ENCODE measurements at places on chromosomes 7 and 10.

GRCh38 chr7:71625545-71625944 lies 493.6 kb downstream of the GALNT17 start:
- H3K36me3 ChIP-seq: no peaks in the 10 kb centered on the region
- H3K4me1 ChIP-seq: no peaks in the 10 kb centered on the region
- H3K27me3 ChIP-seq: no peaks in the 10 kb centered on the region
- no peak overlapping the region for H3K4me3 ChIP-seq
- no peak for DNase-seq
- no peak overlapping the region for H3K27ac ChIP-seq

- no peaks in the 10 kb centered on the region for H3K36me3 ChIP-seq
- no peak overlapping the region for H3K27ac ChIP-seq
- no peak overlapping the region for H3K4me3 ChIP-seq
- no peaks in the 10 kb centered on the region for H3K4me1 ChIP-seq
- peaks cover 4% of the 10 kb centered on the region for H3K27me3 ChIP-seq
- no peak for DNase-seq
These were observed 291.5 kb downstream of the SDK1 start for GRCh38 chr7:3592401-3593134.

DNA sequence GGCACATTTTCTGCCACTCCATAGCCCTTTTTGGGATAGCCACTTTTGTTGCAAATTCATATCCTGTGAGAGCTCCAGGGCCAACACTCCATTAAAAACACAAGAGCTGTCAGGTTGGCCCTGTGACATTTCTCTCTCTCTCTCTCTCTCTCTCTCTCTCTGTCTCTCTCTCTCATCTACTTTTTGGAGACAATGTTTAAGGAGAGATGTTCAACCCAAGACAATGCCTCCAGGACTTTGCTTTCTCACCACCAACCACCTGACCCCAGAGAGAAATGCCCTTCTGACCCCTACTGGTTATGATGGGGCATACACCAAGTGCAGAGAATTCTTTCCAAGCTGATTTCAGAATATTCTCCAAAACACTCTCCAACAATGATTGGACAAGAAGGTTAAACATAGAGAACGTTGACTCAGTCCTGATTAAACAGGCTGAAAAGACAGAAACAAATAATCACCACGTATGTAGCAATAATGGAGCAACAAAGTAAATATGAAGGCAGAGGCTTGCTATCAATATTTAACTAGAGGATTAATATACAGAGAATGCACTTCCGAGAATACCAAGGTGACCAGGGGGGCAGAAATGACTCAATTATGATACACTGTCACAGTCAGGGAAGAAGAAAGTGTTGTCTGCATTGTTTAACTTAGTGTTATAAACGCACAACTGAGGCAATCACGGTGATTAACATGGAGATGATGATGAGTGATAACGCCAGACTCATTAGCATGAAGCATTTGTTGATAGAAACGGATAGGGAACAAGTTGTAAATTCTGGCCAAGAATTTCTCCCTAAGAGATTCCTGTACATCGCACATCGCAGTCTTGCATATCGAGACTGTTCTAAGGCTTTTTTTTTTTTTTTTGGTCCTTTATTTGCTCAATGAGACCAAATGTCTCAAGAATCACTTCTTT lies 178.5 kb downstream of the NRP1 start:
- H3K4me1 ChIP-seq: peaks cover 25% of the 10 kb centered on the region
- no peak overlapping the region for H3K4me3 ChIP-seq
- H3K36me3 ChIP-seq: no peaks in the 10 kb centered on the region
- no peaks in the 10 kb centered on the region for H3K27me3 ChIP-seq

GRCh38 chr10:52566471-52567246 lies 205.9 kb downstream of the MBL2 start:
- H3K36me3 ChIP-seq: no peaks in the 10 kb centered on the region
- no peak for DNase-seq
- no peak overlapping the region for H3K4me3 ChIP-seq
- no peaks in the 10 kb centered on the region for H3K4me1 ChIP-seq

DNA sequence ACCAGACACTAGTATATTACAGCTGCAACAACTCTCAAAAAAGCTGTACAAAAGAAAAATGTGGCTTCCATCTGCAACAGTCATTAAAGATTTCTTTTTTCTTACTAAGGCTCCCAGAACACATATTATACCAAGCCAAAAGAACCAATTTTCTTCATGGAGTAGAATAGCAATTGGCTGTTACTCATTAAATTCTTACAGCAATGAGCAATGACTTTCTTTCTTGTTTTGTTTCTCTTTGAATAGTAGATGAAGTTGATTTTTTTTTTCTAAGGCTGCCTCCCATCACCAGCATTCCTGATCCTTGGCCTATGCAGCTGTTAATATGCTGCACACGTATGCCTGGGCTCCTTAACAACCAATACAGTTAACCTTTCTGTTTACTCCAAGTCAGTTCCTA lies 36.6 kb upstream of the SPOCK2 start:
- no peak for DNase-seq
- no peak overlapping the region for H3K27ac ChIP-seq
- H3K4me3 ChIP-seq: no peak overlapping the region
- H3K4me1 ChIP-seq: peaks cover 24% of the 10 kb centered on the region

DNA sequence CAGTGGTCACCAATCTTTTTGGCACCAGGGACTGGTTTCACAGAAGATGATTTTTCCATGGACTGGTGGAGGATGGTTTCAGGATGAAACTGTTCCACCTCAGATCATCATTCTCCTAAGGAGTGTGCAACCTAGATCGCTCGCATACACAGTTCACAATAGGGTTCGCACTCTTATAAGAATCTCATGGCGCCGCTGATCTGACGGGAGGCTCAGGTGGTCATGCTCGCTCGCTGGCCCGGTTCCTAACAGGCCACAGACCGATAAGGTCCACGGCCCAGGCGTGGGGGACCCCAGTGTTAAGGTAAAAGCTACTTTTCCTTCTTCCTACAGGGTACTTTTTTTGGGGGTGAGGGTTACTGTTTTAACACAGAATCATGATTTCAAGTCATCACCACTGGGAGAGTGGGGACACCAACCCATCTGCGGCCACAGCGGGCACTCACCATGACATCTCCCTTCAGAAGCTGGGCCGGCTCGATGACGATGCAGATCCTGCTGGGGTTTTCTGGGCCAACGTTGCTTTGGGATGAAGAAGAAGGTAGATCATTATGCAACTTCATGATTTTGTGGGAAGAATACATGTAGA lies 170.5 kb downstream of the TNS3 start:
- H3K27ac ChIP-seq: no peak overlapping the region
- peaks cover under 1% of the 10 kb centered on the region for H3K4me1 ChIP-seq
- no peak for DNase-seq
- no peaks in the 10 kb centered on the region for H3K27me3 ChIP-seq
- H3K36me3 ChIP-seq: no peaks in the 10 kb centered on the region

DNA sequence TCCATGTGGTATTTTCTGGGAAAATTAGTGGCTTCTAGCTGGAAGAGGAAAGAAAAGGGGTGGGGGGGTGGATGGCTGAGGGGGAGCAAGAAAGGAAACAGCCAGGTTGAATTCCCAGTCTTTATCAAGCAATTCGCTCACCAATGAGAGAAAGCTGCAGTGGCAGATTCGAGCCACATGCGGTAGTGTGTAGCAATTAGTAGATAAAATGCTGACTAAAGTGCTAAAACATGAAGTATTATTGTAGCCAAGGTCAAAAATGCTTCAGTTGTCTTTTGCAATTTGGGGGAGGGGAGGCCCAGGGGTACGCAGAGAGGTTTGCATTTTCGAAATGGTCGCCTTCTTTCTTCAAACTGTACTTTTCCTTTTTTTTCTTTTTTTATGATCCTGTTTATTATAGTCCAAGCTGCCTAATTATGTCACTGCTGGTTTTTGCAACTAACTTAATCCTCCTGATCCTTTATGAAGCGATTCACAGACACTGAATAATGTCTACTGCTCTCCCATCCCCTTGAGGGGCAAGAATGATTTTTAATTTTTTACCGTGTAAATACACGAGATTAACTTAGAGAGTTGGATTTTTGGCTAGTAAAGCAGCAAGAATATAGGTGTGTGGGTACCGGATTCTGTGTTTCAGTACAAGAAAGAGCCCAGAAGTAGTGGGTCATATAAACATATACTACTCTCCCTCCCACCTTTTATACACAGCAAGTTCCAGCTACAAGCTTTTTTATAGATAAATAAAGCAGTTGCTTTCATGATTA lies 3.6 kb upstream of the ARID5B start:
- peak overlapping the region; percentile 92 for H3K4me3 ChIP-seq
- H3K27ac ChIP-seq: peak overlapping the region; percentile 93
- peaks cover 37% of the 10 kb centered on the region for H3K4me1 ChIP-seq
- H3K27me3 ChIP-seq: no peaks in the 10 kb centered on the region
- DNase-seq: peak; percentile 73

DNA sequence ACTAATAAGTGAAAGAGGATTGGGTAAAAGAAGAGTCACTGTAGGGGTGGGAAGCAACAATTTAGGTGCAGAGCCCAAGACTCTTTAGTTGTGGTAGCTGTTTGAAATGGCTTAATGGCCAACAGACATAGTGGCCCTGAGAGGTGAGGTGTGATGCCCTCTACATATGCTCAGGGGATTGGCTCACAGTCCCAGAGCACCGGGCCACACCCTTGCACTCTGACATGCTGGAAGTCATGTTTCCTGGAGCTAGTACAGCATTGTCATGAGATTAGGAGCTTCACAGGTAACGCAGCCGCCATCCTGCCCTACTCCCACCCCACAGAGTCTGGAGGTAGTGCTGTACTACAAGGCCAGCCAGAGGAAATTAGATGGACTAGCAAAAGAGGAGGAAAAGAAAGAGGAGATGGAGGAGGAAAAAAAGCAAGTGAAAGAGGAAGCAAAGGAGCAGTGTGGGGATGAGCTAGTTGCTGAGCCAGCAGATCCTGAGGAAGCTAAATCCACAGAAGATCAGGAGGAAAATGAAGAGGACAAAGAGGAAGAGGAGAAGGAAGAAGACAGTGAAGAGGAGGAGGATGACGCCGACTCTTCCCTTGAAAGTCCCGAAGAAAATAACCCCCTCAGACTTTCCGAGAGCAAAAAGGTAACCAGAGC lies 14.8 kb upstream of the FLNC start:
- no peak overlapping the region for H3K27ac ChIP-seq
- H3K36me3 ChIP-seq: no peaks in the 10 kb centered on the region
- H3K4me3 ChIP-seq: no peak overlapping the region
- no peak for DNase-seq
- peaks cover 9% of the 10 kb centered on the region for H3K27me3 ChIP-seq
- peaks cover 2% of the 10 kb centered on the region for H3K4me1 ChIP-seq

DNA sequence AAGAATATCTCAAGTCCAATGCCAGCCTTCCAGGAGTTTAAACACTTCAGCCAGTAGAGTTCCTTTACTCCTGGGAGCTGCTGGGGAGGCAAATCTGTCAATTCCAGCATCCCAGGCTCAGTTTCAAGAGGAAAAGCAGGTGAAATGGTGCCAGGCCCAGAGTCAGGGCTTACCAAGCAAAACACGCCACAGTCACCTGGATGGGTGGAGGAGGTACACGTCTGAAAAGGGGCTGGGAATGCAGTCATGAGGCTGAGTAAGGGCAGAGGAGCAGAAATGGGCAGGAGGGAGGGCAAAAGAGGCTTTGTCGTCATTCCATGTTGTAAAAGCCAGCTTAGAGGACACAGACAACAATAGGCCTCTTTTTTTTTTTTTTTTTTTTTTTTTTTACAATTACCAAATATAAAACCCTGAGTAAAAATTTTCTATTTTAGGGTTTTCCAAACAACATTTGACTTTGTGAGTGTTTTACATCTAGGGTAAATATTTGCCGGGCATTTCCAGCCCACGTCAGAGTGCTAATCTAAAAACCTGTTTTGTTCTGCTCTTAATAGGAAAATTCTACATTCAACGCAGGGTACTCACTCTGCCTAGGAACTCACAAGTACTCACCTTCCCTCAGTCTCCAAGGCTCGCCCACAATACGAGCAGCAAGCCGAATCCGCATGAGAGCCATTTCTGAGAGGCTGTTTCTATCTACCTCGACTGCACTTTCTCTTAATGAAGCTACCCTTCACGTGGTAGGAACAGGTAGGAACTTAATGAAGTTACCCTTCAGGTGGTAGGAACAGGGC lies 21.2 kb downstream of the GFRA1 start:
- no peak overlapping the region for H3K27ac ChIP-seq
- peaks cover 2% of the 10 kb centered on the region for H3K27me3 ChIP-seq
- no peaks in the 10 kb centered on the region for H3K36me3 ChIP-seq

GRCh38 chr10:91162495-91163268 lies 57.8 kb upstream of the PCGF5 start:
- H3K4me1 ChIP-seq: peaks cover 32% of the 10 kb centered on the region
- H3K27ac ChIP-seq: peak overlapping the region; percentile 79
- H3K4me3 ChIP-seq: peak overlapping the region; percentile 89
- H3K27me3 ChIP-seq: peaks cover 6% of the 10 kb centered on the region
- peak; percentile 93 for DNase-seq

DNA sequence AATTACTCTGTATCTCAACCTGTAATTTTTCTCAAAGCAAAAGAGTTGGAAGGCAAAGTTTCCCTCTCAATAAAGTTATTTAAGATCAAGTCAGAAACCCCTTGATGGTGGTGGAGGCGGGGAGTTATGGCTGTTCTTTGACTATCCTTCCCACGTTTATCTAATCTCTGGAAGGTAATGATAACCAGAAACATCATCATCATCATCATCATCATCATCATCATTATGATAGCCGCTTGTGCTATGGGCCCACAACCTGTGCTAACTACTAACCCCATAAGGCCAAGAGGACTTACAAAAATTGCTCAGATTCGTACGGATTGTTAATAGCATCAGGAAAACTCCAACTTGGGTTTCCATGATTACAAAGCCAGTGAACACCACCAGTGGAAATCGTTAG lies 502.3 kb downstream of the SH2D4B start:
- no peak overlapping the region for H3K27ac ChIP-seq
- peaks cover 2% of the 10 kb centered on the region for H3K27me3 ChIP-seq
- no peak for DNase-seq
- H3K36me3 ChIP-seq: no peaks in the 10 kb centered on the region

- H3K4me1 ChIP-seq: peaks cover 12% of the 10 kb centered on the region
- no peak overlapping the region for H3K4me3 ChIP-seq
- H3K27me3 ChIP-seq: peaks cover 21% of the 10 kb centered on the region
- no peak overlapping the region for H3K27ac ChIP-seq
- DNase-seq: no peak
These were observed 154.9 kb upstream of the TNRC18 start for GRCh38 chr7:5578495-5578894.

DNA sequence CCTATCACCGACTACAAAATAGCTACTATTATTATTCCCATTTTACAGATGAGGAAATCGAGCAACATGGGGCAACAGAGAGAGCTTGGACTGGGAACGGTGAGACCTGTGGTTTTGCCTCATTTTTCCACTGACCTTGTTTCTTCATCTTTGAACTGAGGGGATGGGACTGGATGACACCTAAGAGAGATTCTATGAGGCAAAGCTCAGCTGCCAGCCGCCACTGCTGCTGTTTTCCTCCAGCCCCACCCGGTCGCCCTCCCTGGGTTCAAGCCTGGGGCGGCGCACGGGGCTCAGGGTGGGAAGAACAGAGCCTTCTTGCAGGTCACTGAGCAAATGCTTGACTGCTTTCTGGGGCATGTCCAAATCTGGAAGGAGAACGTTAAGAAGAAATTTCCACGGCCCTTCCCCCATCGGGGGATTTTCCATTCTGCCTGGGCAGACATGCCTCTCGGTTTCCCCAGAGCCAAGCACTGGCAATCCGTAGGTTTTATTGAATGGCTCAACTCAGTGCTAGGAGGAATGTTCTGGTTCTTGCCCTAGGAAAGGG lies 12.3 kb downstream of the DDIT4 start:
- H3K27ac ChIP-seq: peak overlapping the region; percentile 65
- H3K4me1 ChIP-seq: peaks cover 34% of the 10 kb centered on the region
- H3K27me3 ChIP-seq: no peaks in the 10 kb centered on the region
- peaks cover 2% of the 10 kb centered on the region for H3K36me3 ChIP-seq

- H3K36me3 ChIP-seq: peaks cover 4% of the 10 kb centered on the region
- H3K4me1 ChIP-seq: peaks cover 26% of the 10 kb centered on the region
- peak; percentile 69 for DNase-seq
- H3K27ac ChIP-seq: no peak overlapping the region
- no peak overlapping the region for H3K4me3 ChIP-seq
- peaks cover 86% of the 10 kb centered on the region for H3K27me3 ChIP-seq
These were observed 11.6 kb downstream of the LBX1 start for GRCh38 chr10:101217450-101218281.

Data from activated CD4-positive, alpha-beta T cell treated with anti-CD3 and anti-CD28 coated beads, Interleukin-2, amount 10 ng/mL, durations not matched to agents 24 days and 14 days (primary cell).